ENCODE measurements at places on chromosomes 5 and 9.

- H3K4me3 ChIP-seq: no peak overlapping the region
- no peaks in the 10 kb centered on the region for H3K36me3 ChIP-seq
- DNase-seq: no peak
- H3K27ac ChIP-seq: no peak overlapping the region
- H3K27me3 ChIP-seq: no peaks in the 10 kb centered on the region
- H3K4me1 ChIP-seq: no peaks in the 10 kb centered on the region
Observed at GRCh38 chr5:98570661-98571191, 202.7 kb upstream of the RGMB start.

DNA sequence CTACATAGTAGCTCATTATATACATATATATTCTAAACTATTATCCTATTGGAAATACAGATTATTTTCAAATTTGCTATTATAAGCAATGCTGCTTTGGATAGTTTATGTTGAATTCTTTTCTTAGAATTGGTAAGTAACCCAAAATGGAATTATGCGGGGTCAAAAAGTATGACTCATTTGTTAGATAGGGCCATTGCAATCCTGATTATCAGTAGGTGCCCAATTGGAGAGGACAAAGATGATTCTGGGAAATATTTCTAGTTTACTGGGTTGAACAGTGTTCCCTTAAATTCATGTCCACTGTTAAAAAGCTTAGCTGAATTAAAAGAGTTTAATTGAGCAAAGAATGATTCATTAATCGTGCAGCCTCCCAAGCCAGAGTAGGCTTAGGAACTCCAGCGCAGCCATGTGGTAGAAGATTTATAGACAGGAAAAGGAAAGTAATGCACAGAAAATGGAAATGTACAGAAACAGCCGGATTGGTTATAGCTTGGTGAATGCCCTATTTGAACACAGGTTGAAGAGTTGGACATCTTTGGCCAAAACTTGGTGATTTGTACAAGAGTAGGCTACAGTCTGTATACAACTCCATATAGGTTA lies 81.8 kb downstream of the GDNF start:
- DNase-seq: no peak
- no peaks in the 10 kb centered on the region for H3K4me1 ChIP-seq
- H3K4me3 ChIP-seq: no peak overlapping the region

GRCh38 chr5:158942217-158942616 lies 157.5 kb downstream of the EBF1 start:
- H3K4me3 ChIP-seq: no peak overlapping the region
- no peaks in the 10 kb centered on the region for H3K36me3 ChIP-seq
- H3K27ac ChIP-seq: no peak overlapping the region
- no peak for DNase-seq
- H3K4me1 ChIP-seq: no peaks in the 10 kb centered on the region
- H3K27me3 ChIP-seq: peaks cover 43% of the 10 kb centered on the region

DNA sequence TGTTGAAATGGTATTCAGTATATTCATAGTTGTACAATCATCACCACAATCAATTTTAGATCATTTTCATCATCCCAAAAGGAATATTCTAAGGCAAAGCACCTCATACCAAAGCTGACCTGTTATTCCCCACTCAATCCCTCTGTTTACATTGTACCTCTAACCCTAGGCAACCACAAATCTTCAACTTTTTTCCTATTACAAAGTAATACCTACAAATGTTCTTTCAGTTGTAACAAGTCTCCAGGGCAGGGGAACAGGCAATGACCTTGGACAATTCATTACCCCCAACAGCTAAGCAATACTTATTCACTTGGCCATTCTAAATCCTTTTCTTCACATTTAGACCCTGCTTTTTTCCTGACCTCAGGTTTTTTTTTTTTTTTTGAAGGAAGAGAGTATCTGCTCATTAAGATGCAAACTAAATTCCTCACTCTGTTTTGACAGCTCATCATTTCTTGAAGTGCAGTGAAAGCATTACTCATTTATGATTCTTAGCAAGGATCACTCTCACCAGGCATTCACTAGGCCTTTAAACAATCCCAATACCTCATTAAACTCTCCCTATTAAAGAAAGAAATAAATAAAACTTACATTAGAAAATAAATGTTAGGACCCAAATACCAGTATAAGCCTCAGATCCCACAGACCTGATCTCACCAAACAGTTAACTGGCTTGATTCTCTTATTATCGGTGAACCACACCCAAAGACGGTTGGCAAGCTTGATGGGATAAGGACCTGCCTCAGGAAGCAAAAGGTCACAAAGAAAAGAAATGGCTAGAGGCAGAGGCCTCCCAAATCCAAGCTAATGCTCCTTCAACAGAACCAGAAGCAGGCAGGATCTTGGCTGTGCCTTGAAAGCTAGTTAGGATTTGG lies 15.3 kb downstream of the MTMR12 start:
- H3K27ac ChIP-seq: no peak overlapping the region
- H3K4me1 ChIP-seq: peaks cover 6% of the 10 kb centered on the region
- no peaks in the 10 kb centered on the region for H3K36me3 ChIP-seq
- no peak for DNase-seq

DNA sequence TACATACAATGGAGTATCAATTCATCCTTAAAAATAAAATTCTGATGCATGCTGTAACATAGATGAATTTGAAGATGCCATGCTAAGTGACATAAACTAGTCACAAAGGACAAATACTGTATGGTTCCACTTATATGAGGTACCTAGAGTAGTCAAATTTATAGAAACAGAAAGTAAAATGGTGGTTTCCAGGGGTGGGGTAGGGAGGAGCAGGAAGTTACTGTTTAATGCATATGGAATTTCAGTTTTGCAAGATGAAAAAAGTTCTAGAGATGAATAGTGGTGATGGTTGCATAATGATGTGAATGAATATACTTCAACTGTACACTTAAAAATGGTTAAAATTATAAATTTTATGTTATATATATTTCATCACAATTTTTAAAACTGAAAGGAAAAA lies 57.3 kb upstream of the FNIP1 start:
- no peak overlapping the region for H3K27ac ChIP-seq
- DNase-seq: no peak
- H3K27me3 ChIP-seq: no peaks in the 10 kb centered on the region

DNA sequence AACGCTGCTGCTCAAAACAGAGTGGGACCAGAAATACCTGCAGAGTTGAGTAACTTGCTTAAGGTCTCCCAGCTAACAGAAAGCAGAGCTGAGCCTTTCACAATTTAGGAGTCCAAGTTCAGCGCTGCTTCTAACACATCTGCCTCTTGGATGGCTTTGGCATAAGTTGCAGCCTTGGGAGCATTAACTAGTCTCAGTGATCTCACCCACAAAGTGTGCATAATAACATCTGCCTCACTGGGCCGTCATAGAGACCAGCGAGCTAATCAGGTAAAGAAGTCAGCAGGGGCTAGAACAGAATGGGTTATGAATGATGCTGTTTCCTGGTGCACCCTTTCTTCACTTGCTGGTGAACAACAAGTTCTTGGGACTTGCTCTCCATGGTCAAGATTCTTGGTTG lies 36.5 kb downstream of the WWC1 start:
- H3K4me1 ChIP-seq: peaks cover 48% of the 10 kb centered on the region
- no peak overlapping the region for H3K4me3 ChIP-seq
- H3K27me3 ChIP-seq: no peaks in the 10 kb centered on the region
- no peaks in the 10 kb centered on the region for H3K36me3 ChIP-seq
- no peak overlapping the region for H3K27ac ChIP-seq

DNA sequence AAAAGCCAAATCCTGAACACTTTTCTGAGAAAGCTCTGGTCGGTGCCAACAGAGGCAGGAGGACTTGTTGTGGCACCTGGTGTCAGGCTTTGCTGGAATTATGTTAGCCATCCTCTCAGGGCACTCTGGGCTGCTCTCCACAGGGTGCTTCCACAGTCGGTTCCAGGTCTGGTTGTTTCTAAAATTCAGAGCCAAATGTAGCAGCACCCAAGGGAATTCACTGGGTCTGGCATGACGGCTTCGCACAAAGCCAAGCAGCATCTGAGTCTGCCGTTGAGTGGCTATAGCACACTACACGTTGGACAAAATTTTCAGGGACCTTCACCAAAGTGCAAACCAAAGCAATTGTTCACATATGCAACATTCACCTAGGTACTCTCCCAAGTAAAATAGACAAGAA lies 110.2 kb downstream of the PJA2 start:
- no peaks in the 10 kb centered on the region for H3K36me3 ChIP-seq
- no peak for DNase-seq
- no peaks in the 10 kb centered on the region for H3K4me1 ChIP-seq

GRCh38 chr5:57445006-57445704 lies 37.5 kb downstream of the ACTBL2 start:
- no peaks in the 10 kb centered on the region for H3K27me3 ChIP-seq
- H3K27ac ChIP-seq: no peak overlapping the region
- DNase-seq: no peak
- no peaks in the 10 kb centered on the region for H3K36me3 ChIP-seq

- no peak overlapping the region for H3K4me3 ChIP-seq
- DNase-seq: no peak
- peaks cover 54% of the 10 kb centered on the region for H3K27me3 ChIP-seq
- no peak overlapping the region for H3K27ac ChIP-seq
- no peaks in the 10 kb centered on the region for H3K36me3 ChIP-seq
Observed at GRCh38 chr5:67058998-67059743, 137.4 kb downstream of the CD180 start.

- H3K4me1 ChIP-seq: no peaks in the 10 kb centered on the region
- no peak for DNase-seq
- H3K27me3 ChIP-seq: no peaks in the 10 kb centered on the region
- H3K36me3 ChIP-seq: no peaks in the 10 kb centered on the region
Observed at GRCh38 chr5:156237361-156237760, 89.6 kb upstream of the SGCD start.
